ENCODE measurements at places on chromosomes 6 and 20.

GRCh38 chr6:166624275-166624674 is 2.8 kb downstream of the RPS6KA2 start:
- peaks cover 5% of the 10 kb centered on the region for H3K36me3 ChIP-seq
- H3K27ac ChIP-seq: no peak overlapping the region
- H3K4me3 ChIP-seq: no peak overlapping the region
- peaks cover 11% of the 10 kb centered on the region for H3K4me1 ChIP-seq
- peaks cover under 1% of the 10 kb centered on the region for H3K27me3 ChIP-seq
- no peak for DNase-seq

- no peaks in the 10 kb centered on the region for H3K4me1 ChIP-seq
- no peak overlapping the region for H3K4me3 ChIP-seq
These were observed 332.9 kb downstream of the CDKAL1 start for GRCh38 chr6:20866935-20867703.

GRCh38 chr20:49935746-49936152 is 448 bp upstream of the RNF114 start:
- H3K36me3 ChIP-seq: peaks cover 18% of the 10 kb centered on the region
- peak overlapping the region; percentile 91 for H3K27ac ChIP-seq
- peak overlapping the region; percentile 94 for H3K4me3 ChIP-seq

- H3K36me3 ChIP-seq: no peaks in the 10 kb centered on the region
- H3K4me3 ChIP-seq: no peak overlapping the region
- no peaks in the 10 kb centered on the region for H3K4me1 ChIP-seq
These were observed 15.6 kb downstream of the ARHGAP40 start for GRCh38 chr20:38617011-38617829.

- DNase-seq: no peak
- H3K4me1 ChIP-seq: no peaks in the 10 kb centered on the region
- peaks cover 23% of the 10 kb centered on the region for H3K27me3 ChIP-seq
- H3K36me3 ChIP-seq: no peaks in the 10 kb centered on the region
- no peak overlapping the region for H3K4me3 ChIP-seq
- H3K27ac ChIP-seq: no peak overlapping the region
These were observed 30.1 kb downstream of the RIMS4 start for GRCh38 chr20:44780226-44780625.

GRCh38 chr6:170358496-170358895 is 51.9 kb downstream of the FAM120B start:
- DNase-seq: no peak
- peaks cover 48% of the 10 kb centered on the region for H3K36me3 ChIP-seq
- no peaks in the 10 kb centered on the region for H3K4me1 ChIP-seq
- H3K27ac ChIP-seq: no peak overlapping the region

DNA sequence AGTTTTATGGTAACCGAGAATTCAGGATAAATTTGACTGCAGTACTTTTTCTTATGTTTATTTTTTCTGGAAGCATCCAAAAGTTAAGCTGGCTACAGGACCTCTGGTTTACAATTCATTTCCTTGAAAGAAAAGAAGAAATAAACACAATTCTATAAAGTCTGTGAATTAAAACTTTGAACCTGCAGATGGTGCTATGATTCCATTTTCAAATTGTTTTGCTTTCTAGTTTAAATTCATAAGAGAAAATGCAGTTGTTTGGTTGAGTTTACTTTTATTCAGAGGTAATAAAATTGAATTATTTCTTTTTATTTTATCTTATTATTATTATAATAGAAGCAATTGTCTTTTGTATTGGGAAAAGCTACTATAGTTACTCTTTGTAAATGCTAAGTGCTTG is 1.8 kb upstream of the VIP start:
- H3K36me3 ChIP-seq: no peaks in the 10 kb centered on the region
- DNase-seq: no peak
- H3K27ac ChIP-seq: no peak overlapping the region
- H3K4me3 ChIP-seq: no peak overlapping the region

DNA sequence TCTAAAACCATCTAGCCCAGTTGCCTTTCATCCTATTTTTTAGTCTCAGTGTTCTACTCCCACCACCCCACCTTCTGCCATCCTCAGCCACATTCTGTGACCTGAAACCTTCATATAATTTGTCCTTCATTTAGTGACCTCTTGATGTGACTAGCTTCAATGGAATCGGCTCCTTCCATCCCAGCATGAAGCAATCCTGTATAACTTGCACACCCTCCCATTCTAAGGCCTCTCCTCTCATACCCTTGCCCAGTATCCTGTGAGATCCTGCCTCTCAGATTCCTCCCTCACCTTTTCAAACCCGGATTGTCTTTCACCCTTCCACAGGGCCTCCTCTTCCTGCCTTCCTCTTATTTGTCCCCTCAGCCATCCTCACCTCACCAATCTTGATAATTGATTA is 3.1 kb downstream of the ZNF76 start:
- peaks cover 50% of the 10 kb centered on the region for H3K4me1 ChIP-seq
- H3K4me3 ChIP-seq: no peak overlapping the region
- H3K36me3 ChIP-seq: peaks cover 23% of the 10 kb centered on the region

- DNase-seq: no peak
- no peak overlapping the region for H3K4me3 ChIP-seq
- H3K27me3 ChIP-seq: no peaks in the 10 kb centered on the region
- no peak overlapping the region for H3K27ac ChIP-seq
- peaks cover 6% of the 10 kb centered on the region for H3K4me1 ChIP-seq
These were observed 13.7 kb downstream of the LAMA5 start for GRCh38 chr20:62353289-62354030.

Data from stimulated activated naive B cell treated with anti-CD40 and anti-IgM and Interleukin-4, amounts not matched to agents 10 μg/mL and 1 μg/mL and 100 μg/mL, for 72 hours (primary cell).